Common myeloid progenitor, CD34-positive (primary cell): ENCODE measurements at places on chromosomes 6 and 20.

DNA sequence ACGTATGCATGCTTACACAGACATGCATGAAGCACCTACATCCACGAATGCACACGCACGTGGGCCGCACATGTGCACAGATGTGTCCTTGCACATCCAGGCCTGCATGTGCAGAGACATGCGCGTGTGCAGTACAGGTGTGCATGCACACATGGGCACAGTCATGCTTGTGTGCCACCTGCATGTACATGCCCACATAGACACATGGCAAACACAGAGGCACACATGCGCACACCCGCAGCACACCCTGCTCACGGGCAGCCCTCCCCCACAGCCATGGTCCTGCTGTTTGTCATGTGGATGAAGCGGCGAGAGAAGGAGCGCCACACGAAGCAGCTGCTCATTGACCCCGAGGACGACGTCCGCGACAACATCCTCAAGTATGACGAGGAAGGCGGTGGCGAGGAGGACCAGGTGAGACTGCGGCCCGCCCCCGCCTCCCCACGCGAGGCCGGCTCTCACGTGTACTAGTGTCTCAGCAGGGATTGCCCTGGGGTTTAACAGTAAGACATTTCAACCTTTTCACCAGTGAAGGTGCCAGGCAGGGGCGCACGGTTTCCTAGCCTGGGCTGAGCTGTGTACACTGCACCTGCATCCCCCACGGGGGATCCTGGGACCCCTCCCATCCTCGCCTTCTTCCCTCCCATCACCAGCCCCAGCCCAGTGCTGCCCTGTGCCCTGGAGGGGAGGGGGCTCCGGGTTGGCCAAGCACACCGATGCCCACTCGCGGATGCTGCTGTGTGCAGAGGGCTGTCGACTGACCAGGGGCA is 132.8 kb downstream of the TAF4 start:
- DNase-seq: no peak

GRCh38 chr6:158411998-158412397 is 99.7 kb downstream of the TULP4 start:
- no peak for DNase-seq

DNA sequence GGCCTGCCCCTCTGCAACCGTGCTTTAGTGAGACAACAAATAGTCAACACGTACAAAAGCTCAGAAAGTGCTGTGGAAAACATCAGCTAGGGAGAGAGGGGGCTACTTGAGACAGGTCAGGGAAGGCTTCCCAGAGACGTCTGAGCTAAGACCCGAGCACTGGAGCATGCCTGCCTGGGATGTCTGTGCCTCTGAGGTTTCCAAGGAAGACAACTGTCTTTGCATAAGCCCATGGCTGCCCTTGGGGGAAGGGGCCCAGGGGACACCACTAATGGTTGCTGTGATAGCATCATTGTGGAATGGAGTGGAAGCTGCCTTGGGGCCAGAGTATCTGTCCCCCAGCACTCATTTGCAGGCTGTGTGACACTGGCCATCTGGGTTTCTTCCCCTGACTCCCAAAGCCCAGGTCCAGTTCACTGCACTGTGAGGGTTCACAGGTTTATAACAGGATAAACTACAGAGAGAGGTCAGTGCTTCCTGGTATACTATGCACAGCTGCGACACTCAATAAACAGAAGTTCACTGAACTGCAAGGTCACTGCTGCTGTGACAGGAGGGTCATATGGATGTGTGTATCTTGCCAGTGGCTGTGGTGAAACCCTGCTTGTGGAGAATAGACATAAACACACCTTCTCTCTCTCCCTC is 1.5 kb upstream of the ARFGEF2 start:
- DNase-seq: no peak

- no peak for DNase-seq
Measured at GRCh38 chr20:21183722-21184121, 57.8 kb downstream of the KIZ start.

- DNase-seq: no peak
Measured at GRCh38 chr6:18268066-18268465, 3.7 kb upstream of the DEK start.

DNA sequence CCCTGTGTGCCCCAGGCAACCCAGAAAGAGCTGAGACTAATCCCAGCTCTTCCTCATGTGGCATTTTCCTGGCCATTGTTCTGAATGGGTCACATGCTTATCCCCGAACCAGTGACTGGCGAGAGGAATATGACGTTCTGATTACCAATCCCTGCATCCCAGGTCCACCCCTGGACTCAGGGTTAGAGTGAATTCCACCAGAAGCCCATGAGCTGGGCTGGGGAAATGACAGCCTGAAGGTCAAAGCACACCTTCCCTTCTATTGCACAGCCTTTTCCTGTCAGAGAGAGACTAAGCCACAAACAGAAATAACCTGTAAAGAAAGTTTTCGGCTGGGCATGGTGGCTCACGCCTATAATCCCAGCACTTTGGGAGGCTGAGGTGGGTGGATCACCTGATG is 70.9 kb downstream of the ZNF217 start:
- no peak for DNase-seq

DNA sequence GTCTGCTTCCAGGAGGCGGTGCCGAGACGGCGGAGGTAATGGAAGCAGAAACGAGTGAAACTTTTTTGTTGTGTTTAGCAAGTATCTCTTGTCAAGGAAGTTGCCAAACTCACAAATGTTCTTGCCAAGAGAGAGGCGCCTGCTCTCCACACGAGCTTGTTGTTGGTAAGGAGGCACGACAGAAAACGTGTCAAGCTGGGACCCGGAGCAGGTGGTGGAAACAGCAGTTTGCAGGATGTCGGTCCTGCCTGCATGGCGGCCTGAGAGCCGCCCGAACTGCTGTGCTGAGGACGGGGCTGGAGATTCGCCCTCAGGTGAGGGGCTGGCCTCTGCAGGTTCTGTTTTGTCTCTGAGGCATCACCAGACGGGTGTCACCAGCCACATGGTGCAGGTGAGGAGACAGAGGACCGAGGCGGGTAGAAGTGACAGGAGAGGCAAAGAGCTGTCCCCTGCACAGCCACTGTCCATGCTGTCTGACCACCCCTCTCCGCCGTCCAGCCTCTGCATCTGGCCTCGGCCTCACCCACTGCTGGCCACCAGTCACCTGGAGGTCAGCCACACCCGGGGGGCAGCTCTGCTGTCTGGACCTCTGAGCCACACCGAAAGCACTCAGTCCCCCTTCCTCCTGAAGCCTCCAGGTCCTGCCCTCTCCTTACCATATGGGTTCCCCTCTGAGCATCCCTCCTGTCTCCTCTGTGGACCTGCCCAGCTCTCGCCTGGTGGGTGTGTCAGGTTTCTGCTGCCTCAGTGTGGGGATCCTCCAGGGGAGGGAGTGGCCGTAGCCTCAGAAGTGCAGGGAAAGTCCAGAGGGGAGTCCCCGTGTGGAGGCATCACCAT is 261.5 kb downstream of the TAF4 start:
- DNase-seq: no peak

- DNase-seq: no peak
Measured at GRCh38 chr20:47583551-47583950, 81.9 kb downstream of the NCOA3 start.

DNA sequence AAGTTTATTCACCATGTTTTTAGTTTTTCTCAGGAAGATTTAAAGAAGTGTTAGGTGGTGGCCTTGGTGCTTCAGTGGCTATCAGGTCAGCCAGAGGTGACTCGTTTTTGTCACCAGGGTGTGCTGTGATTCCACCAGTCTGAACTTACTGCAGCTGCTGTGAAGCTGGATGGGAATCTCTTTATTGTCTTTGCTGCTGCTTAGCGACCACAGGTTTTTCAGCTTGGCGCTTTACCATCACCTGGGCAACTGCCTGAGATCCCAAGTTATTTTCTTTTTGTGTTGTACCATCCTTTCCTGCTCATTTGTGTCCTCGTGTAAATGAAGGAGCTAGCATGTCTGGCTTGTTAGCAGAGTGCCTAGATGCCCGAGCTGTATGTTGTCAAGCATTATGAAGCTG is 146.9 kb downstream of the MACROD2 start:
- no peak for DNase-seq

DNA sequence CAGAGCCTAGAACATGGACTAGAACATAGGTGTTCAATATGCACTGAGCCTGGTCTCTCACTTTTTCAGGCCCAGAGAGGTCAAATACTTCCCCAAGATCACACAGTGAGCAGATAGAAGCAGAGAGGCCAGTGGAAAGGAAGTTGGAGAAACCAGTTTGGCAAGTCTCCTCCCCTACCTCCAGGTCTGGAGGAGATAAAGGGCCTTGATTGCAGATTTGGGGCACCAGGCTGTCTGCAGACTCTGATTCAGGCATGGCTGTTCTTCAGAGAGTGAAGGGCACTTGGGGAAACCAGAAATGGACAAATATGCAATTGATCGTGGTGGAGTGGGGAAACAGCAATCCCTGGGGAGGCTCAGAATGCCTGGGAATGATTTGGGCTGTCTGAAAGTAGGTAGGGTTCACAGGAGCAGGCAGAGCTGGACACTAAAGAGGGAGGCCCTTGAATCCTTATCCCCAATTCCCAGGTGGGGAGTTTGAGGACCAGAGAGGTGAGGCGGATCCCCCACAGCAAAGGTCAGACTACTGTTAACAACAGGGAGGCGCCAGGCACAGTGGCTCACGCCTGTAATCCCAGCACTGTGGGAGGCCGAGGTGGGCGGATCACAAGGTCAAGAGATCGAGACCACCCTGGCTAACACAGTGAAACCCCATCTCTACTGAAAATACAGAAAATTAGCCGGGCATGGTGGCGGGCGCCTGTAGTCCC is 2.3 kb downstream of the PEDS1 start:
- no peak for DNase-seq

GRCh38 chr20:36859700-36860330 is 16.1 kb upstream of the TLDC2 start:
- no peak for DNase-seq

DNA sequence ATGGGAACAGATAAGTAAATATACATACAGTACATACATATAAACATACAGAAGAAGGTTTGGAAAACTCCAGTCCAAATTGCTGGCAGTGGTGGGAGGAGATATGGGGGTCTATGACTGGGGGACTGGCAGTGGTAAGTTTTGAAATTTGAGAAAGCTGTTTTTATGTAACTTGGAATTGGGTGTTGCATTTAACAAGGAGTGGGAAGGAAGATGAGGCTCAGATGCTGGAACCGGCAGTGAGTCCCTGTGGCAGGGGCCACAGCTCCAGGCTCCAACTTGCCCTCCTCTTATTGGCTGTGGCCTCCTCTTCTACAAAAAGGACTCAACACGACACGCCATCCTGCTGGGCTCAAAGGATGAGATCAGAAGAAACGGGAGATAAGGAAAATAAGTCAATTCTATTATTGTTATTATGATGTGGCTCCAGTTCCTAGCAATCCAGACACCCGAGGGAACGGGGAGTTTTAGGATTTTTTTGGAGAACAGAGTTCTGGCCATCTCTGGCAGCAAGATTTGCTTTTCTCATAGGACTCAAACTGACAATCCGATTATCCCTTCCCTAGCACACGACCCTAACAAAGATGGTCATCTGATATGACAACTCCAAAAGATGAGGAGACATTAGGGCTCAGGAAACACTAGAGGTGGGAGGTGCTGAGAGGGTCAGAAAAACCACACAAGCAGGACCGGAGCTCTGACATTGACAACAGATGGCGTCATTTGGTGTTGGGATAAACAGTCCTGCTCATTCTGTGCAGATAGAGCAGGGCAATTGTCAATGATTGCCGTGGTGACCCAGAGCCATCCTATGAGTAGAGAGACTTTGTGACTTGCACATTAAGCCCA is 6.0 kb upstream of the TGM2 start:
- no peak for DNase-seq

- no peak for DNase-seq
Measured at GRCh38 chr20:5215672-5216304, 89.0 kb downstream of the CDS2 start.

DNA sequence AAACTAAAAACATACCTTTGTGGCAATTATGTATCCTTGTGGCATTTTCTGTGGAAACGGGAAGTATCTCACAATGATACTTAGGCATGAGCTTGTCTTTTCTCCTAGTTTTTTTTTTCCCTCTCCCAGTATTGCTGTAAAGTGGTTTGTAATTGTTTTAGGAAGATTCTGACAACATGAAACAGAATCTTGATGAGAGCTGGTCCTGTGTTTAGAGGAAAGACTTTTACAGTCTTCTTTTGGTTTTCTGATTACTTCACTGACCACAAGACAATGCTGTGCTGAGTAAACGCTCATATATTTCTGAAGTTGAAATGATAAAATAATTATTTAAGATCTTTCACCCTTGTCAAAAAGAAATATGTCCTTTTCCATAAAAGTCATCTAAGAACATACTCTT is 201.2 kb downstream of the FOXC1 start:
- no peak for DNase-seq

DNA sequence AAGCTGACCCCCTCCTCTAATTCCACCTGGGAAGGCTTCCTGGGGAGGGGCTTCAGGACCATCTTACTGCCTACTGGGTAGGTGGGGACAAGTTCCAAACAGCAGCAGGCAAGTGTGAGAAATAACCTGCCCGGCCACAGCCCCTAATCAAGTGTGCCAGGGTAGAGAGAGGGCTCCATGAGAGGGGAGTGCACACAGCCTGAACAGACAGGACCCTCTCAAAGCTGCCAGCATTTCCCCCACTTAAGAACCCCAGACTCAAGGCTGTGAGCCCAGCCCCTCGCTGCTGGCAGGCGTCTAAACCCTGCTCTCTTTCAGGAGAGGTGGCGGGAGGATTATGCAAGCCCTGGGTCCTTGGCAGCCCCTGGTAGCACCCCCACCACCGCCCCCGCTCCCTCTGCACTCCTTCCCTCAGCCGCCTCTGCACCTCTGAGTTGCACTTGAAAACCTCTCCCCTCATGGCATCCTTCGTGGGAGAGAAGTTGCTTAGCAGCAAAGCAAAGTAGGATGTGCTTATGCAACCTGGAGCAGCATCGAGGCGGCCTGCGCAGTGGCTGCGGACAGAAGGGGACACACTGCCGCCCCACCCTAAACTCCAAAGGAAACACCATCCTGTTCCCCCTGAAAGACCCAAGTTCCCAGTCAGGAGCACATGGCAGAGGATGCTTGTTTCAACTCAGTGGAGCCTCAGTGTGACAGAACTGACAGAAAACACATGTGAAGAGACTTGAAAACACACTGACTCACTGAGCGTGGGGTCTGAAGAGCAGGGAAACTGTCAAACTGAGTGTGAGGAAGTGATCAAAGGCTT is 10.5 kb downstream of the DDRGK1 start:
- no peak for DNase-seq
